ENCODE measurements at places on chromosomes 7 and 10. TPM values are rescaled to one million over a fixed set of nuclear protein-coding genes. Genes with fewer than 3 reads are reported as not detected.

- H3K4me3 ChIP-seq, result no peak overlapping the region
- no peak for DNase-seq
- peaks cover 16% of the 10 kb centered on the region for H3K36me3 ChIP-seq
- H3K27ac ChIP-seq, result no peak overlapping the region
Measured at GRCh38 chr7:133429371-133429770, 176.5 kb downstream of the EXOC4 start.

MKI67 gene
- 3.5 TPM for total RNA-seq

SFRP5 gene
- total RNA-seq, result not detected

DNA sequence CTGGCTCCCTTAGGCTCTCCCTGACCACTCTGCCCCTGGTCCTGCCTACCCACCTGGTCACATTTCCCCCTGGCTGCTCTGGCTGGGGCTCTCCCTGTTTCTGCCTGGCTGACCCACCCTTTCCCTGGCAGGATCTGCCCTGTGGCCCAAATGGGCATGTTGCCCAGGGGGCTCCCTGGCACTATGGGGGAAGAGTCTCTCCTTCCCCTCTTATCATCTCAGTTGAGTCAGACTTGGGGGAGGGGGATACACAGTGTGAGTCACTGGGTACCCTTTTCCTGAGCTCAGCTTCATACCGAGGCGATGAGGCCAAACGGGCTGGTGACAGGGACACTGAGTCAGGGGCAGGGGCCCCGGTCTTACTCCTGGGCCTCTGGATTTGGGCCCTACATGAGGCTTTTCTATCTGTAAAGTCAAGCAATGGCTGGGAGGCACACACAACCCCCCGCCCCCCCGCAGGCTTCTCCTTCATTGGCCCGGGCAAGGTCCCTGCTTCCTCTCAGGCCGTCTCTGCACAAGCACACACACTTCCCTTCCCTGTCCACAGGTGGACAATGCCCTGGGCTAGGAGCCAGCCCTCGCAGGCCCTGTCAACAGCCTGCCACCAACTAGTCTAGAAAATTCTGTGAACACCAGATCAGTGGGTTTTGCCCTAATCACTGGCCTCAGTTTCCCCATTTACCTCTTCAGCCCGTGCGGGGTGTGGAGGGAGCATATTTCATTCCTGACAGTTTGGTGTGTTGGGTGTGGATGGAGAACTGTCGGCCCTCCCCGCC is 627 bp upstream of the FLNC start:
- no peak for DNase-seq
- H3K27me3 ChIP-seq, result peaks cover 24% of the 10 kb centered on the region
- H3K4me3 ChIP-seq, result peak overlapping the region; percentile 64
- no peaks in the 10 kb centered on the region for H3K36me3 ChIP-seq
- peaks cover 24% of the 10 kb centered on the region for H3K4me1 ChIP-seq

MPP7 gene
- total RNA-seq, result 8.3 TPM

- H3K4me1 ChIP-seq, result no peaks in the 10 kb centered on the region
- no peak overlapping the region for H3K4me3 ChIP-seq
- H3K27ac ChIP-seq, result no peak overlapping the region
- no peaks in the 10 kb centered on the region for H3K36me3 ChIP-seq
- peaks cover 3% of the 10 kb centered on the region for H3K27me3 ChIP-seq
Measured at GRCh38 chr7:132430861-132431822, 145.1 kb downstream of the PLXNA4 start.

- no peak within 1 kb of the TSS for H3K27ac ChIP-seq
- no peaks in the 10 kb centered on the region for H3K4me1 ChIP-seq
- H3K36me3 ChIP-seq, result no peaks in the 10 kb centered on the region
- peaks cover 38% of the 10 kb centered on the region for H3K27me3 ChIP-seq
- DNase-seq, result no peak
Measured at GRCh38 chr10:123891144-123892071, at the start of gene CPXM2. CPXM2 (minus strand) TSS chr10:123891807; CDS start chr10:123891659, 148 bp downstream.

GRCh38 chr7:91671245-91671644 is 209.3 kb downstream of the MTERF1 start:
- no peaks in the 10 kb centered on the region for H3K4me1 ChIP-seq
- DNase-seq, result no peak
- peaks cover 2% of the 10 kb centered on the region for H3K27me3 ChIP-seq
- no peak overlapping the region for H3K27ac ChIP-seq
- H3K36me3 ChIP-seq, result no peaks in the 10 kb centered on the region
- no peak overlapping the region for H3K4me3 ChIP-seq

GRCh38 chr10:31803606-31804351 is 124.9 kb downstream of the ARHGAP12 start:
- H3K27ac ChIP-seq, result no peak overlapping the region
- H3K4me1 ChIP-seq, result peaks cover 6% of the 10 kb centered on the region
- no peak for DNase-seq
- peaks cover 34% of the 10 kb centered on the region for H3K36me3 ChIP-seq
- H3K4me3 ChIP-seq, result no peak overlapping the region
- no peaks in the 10 kb centered on the region for H3K27me3 ChIP-seq

SPDYE1 gene
- total RNA-seq, result not detected

DNA sequence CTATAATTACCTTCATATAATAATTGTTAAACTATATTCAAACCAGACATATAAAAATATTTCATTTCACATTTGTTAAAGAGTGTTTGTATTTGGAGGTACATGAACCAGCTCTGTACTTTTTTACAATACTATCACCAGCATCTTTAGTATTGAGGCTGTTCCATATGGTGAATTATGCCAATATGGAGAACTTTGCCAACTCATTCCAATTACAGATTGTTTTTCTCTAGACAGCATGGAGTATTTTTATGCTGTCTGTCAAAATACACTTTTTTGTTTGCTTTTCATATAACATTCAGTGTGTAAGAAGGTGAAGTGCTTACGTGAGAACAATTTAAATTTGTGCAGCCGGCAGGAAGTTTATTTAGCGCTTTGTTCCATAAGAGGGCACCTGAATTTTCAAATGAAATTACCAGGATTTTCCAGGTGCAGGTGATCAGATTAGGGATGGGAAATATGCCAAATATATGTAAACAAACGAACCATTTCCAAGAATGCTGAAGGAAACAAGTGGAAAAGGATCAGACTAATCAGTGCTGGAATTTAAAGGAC is 54.9 kb downstream of the SEMA3E start:
- no peaks in the 10 kb centered on the region for H3K4me1 ChIP-seq
- H3K4me3 ChIP-seq, result no peak overlapping the region
- no peaks in the 10 kb centered on the region for H3K36me3 ChIP-seq

- no peaks in the 10 kb centered on the region for H3K4me1 ChIP-seq
- H3K27me3 ChIP-seq, result no peaks in the 10 kb centered on the region
- H3K27ac ChIP-seq, result no peak overlapping the region
Measured at GRCh38 chr10:107930037-107930436, 765.5 kb upstream of the SORCS1 start.

- no peaks in the 10 kb centered on the region for H3K27me3 ChIP-seq
- peak overlapping the region; percentile 25 for H3K27ac ChIP-seq
- DNase-seq, result no peak
- H3K4me3 ChIP-seq, result peak overlapping the region; percentile 24
- H3K36me3 ChIP-seq, result no peaks in the 10 kb centered on the region
Measured at GRCh38 chr10:62742536-62743061, 61.9 kb upstream of the ADO start.

DNA sequence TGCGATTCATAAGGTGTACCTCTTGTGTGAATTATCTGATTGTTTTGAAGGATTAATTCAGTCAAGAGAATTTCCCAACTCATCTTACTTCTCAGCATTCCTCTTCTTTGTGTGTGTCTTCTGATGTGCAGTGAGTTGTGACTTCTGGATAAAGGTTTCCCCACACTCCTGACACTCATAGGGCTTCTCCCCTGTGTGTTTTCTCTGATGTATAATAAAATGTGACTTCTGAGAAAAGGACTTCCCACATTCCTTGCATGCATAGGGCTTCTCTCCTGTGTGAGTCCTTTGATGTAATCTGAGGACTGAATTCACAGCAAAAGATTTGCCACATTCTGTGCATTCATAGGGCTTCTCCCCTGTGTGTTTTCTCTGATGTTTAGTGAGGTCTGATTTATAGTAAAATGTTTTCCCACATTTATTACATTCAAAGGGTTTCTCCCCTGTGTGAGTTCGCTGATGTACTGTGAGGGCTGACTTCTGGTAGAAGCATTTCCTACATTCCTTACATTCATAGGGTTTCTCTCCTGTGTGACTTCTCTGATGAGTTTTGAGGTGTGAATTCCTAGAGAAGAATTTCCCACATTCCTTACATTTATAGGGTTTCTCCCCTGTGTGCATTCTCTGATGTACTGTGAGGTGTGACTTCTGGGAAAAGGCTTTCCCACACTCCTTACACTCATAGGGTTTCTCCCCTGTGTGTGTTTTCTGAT is 24.2 kb downstream of the ZNF25 start:
- H3K4me3 ChIP-seq, result no peak overlapping the region
- peaks cover 75% of the 10 kb centered on the region for H3K36me3 ChIP-seq
- no peak overlapping the region for H3K27ac ChIP-seq
- no peaks in the 10 kb centered on the region for H3K27me3 ChIP-seq
- no peaks in the 10 kb centered on the region for H3K4me1 ChIP-seq

- no peak overlapping the region for H3K4me3 ChIP-seq
- H3K27ac ChIP-seq, result no peak overlapping the region
- no peaks in the 10 kb centered on the region for H3K27me3 ChIP-seq
- no peak for DNase-seq
- no peaks in the 10 kb centered on the region for H3K4me1 ChIP-seq
Measured at GRCh38 chr7:104779888-104780287, 234.1 kb upstream of the KMT2E start.

- no peak overlapping the region for H3K4me3 ChIP-seq
- no peak overlapping the region for H3K27ac ChIP-seq
- H3K4me1 ChIP-seq, result no peaks in the 10 kb centered on the region
Measured at GRCh38 chr7:49527182-49527581, 246.3 kb upstream of the VWC2 start.

AGBL3 gene
- total RNA-seq, result 6.1 TPM

GPR15LG gene
- not detected for total RNA-seq

DNA sequence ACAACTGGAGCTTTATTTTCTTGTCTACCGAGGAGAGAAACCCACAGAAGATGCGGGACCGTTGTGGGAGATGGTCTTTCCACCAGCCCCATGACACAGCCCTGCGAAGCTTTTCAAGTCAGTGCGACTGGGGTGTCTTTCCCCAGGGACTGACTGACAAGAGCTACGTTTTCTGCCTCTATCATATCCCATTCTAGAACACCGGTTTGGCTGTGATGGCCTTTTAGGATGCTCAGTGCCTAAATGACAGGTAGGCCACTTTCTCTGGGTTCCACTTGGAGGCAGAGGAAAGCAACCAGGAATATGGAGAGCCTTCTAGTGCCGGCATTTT is 16.9 kb downstream of the SLC13A4 start:
- H3K27ac ChIP-seq, result no peak overlapping the region
- DNase-seq, result no peak
- H3K4me3 ChIP-seq, result no peak overlapping the region
- no peaks in the 10 kb centered on the region for H3K4me1 ChIP-seq
- H3K27me3 ChIP-seq, result no peaks in the 10 kb centered on the region

WDFY4 gene
- total RNA-seq, result 488 TPM

DNA sequence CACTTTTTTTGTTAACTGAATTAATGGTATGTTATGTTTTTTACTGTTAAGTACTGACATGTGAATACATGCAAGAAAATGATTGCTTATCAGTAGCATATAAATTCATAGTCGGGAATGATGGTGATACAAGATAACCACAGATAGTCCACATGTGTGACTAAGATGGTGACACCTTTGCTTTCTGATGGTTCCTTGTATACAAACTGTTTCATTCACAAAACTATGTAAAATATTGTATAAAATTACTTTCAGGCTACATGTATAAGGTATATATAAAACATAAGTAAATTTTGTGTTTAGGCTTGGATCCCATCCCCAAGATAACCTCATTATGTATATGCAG is 10.0 kb downstream of the CISD1 start:
- DNase-seq, result no peak
- no peaks in the 10 kb centered on the region for H3K27me3 ChIP-seq
- H3K4me1 ChIP-seq, result peaks cover 27% of the 10 kb centered on the region
- H3K36me3 ChIP-seq, result peaks cover 13% of the 10 kb centered on the region
- H3K4me3 ChIP-seq, result no peak overlapping the region

DNA sequence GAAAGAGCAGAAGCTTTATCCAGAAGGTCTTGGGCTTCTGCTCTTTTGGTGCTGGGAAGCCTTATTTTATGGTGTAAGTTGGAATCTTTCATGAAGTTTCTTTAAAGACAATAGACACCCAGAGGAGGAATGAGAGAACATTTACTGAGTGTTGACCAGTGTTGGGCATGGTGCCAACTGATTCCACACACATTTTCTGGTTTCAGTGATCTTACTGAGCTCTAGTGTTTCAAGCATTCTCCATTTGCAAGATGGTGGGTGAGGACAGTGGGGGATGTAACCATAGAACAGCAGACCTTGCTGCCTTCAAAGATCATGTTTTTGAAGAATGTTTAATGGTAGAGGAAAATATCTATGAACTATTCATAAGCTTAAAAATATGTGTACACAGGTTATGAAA is 114.6 kb downstream of the LRMDA start:
- H3K27ac ChIP-seq, result no peak overlapping the region
- peaks cover 14% of the 10 kb centered on the region for H3K27me3 ChIP-seq
- DNase-seq, result no peak
- no peaks in the 10 kb centered on the region for H3K4me1 ChIP-seq
- no peak overlapping the region for H3K4me3 ChIP-seq

ACSM6 gene
- not detected for total RNA-seq

ZCWPW1 gene
- total RNA-seq, result 10.8 TPM
